Kidney tubule cell (primary cell): ENCODE measurements at places on chromosomes 12 and 14.
A peak's percentile ranks its signal among the peaks of the same experiment; 100 is the strongest.

GRCh38 chr12:132324841-132325732 lies 4.3 kb downstream of the GALNT9 start:
- DNase-seq = no peak

- peak; percentile 40 for DNase-seq
These were observed 57.1 kb downstream of the NUAK1 start for GRCh38 chr12:106081606-106082005.

- peak; percentile 13 for DNase-seq
These were observed 177.3 kb upstream of the NUDT4 start for GRCh38 chr12:93200291-93200917.

DNA sequence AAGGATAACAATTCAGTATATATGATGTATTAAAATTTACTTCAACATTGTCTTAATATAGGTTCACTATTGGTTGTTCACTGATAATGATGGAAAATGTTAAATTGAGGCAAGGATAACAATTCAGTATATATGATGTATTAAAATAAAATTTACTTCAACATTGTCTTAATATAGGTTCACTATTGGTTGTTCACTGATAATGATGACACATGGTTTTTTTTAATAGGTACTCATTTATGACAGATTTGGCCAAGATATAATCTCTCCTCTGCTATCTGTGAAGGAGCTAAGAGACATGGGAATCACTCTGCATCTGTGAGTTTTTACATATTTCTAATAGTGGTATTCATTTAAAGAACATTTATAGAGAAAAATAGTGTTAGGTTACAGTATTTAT lies 8.1 kb downstream of the SCFD1 start:
- no peak for DNase-seq

- no peak for DNase-seq
These were observed 2.0 kb downstream of the OS9 start for GRCh38 chr12:57695770-57696432.

DNA sequence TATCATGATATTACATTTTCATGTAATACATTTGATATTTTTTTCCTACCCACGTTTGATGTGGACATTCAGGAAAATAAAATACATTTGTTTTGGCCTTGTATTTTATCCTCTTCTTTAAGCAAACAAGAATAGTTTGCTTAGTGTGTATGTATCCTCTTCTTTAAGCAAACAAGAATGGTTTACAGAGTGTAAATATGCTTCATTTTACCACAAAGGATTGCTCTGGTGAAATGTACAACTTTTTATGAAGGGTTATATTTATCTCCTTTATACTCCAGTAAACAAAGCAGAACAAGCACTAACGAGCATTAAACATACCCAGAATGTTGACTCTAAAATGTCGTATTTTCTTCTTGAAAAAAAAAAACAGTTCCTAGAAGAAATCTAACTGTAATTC lies 244.7 kb downstream of the KCNH5 start:
- DNase-seq = no peak

- no peak for DNase-seq
These were observed 96.7 kb upstream of the BMP4 start for GRCh38 chr14:54053386-54053745.

GRCh38 chr12:92603741-92604432 lies 98.9 kb upstream of the PLEKHG7 start:
- peak; percentile 80 for DNase-seq

GRCh38 chr12:72349491-72349890 lies 77.3 kb downstream of the TRHDE start:
- DNase-seq = no peak

- DNase-seq = no peak
These were observed 8.7 kb upstream of the RNASE4 start for GRCh38 chr14:20675669-20676068.

- DNase-seq = no peak
These were observed 124.7 kb upstream of the SSTR1 start for GRCh38 chr14:38083039-38083438.

DNA sequence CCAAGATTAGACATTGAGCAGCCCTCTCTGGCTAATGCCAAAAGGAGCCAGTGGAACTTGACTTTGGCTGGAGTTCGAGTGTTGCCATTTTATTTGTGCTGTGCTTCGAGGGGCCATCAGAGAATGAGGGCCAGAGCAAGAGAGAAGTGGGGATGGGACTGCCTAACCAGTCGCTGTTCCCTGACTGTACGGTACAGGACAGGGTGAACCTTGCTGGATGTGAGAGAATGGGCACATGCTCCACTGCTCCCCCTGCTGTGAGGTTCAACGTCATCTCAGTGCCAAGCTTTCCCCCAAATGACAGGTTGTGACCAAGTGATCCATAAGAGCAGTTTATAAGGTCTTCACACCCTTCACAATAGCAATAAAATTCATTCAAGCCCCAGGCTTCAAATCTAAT lies 55.1 kb upstream of the BCL11B start:
- no peak for DNase-seq

GRCh38 chr14:76381817-76382494 lies 6.0 kb downstream of the ESRRB start:
- no peak for DNase-seq

DNA sequence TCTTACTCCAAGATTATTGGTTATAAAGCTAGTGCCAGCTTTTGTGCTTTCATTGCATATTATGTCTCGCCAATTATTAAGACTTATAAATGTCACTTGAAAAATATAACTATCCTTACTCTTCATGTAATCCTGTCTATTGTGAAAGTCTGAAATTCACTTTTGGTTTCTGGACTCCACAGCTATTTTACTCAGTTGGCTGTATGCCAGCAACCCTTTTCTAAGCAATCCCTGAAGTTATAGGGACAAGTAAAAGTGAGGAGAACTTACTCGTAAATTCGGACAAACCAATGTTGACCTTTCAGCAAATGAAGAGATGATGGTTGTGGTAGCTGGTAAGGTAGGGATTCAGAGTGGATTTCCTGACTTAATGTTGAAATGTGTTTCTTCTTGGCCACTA lies 196.3 kb downstream of the NPAS3 start:
- DNase-seq = no peak

DNA sequence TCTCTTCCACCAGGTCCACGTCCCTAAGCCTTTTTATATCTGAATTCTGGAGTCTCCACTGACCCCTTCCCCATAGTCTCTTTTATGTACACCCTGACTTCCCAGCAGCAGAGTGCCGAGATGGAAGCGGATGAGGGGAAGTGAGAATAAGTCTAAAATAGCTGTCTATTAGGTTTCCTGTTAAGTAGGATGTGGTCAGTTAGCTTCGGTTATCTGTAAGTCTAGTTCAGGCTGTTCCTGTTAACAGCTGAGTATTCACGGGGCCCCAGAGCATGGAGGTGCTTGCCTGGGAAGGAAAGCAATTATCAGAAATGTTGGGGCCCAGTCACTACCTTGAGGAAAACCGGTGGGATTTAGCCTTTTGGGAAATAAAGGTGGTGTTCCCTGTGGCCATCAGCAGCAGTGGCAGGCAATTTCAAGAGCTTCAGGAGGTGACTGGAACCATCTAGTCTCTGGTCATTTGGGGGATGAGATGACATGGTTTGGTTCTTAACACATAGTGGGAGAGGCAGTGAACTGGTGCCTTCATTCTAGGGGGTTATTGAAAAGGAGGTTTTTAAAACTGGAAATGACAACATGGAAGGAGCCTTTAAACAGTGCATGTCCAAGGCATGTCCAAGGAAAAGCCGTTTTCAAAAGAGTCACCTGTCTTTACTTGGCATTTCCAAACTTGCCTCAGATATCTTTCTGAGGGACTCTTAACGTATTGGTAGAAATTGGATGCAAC lies 21.8 kb downstream of the CHST11 start:
- DNase-seq = no peak

DNA sequence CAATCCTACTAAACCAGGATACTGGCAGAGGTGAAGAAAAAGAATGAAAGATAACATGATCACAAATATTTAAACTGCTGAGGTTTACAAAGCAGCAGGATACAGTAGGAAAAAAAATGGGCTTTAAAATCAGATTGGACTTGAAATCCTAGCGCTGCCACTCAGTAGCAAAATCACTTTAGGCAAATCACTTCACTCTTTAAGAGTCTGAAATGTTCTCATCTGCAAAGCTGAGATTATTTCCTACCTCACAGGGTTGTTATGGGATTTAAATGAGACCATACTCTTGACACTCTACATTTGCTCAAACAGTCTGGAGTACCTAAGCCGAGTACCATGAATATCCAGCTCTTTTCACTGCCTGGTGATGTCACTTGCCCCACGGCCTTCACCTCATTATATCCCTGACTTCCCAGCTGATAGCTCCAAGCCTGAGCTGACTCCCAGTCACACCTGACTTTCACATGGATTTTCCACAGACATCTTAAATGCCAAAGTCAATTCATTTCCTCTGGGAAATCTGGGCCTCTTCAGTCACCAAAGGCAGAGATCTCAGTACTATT lies 60.2 kb downstream of the UBR7 start:
- DNase-seq = no peak

DNA sequence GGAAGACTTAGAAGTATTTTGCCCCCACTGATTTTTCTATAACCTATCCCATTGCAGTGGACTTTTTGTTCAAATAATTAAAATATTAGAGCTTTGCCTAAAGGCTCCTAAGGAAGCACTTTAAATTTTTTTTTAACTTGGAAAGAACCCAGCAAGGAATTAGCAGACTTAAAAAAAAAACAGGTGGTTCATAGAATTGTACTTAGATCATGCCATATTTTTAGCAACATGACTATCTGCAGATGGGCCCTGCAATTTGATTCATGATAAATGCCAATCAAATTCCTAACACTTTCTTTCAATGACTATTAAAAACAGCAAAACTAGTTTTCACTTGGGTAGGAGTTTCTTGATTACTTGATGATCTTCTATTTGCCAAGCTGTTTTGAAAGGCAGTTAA lies 11.5 kb downstream of the ADAMTS20 start:
- DNase-seq = peak; percentile 57

DNA sequence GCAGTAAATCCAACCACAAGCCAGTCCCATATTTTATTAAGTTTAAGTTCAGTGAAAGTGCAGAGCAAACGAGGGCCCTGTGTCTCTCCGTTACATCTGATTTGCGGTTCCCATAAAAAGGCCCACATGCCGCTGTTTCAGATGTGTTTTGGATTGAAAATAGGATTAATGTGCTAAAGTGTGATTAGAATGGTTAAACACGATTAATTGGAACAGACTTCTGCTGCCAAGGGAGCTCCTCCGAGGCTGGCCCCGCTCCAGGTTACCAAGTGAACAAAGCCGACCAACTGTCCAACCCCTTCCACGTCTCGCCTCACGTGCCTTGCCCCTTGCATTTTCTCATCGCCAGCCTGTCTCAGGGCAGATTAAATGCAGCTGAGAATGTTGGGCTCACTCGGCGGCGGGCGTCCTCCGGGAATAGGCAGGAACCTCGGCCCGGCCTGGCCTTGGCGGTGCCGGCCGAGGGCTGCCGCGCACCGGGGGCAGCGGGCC lies 166.5 kb upstream of the GSC start:
- no peak for DNase-seq

DNA sequence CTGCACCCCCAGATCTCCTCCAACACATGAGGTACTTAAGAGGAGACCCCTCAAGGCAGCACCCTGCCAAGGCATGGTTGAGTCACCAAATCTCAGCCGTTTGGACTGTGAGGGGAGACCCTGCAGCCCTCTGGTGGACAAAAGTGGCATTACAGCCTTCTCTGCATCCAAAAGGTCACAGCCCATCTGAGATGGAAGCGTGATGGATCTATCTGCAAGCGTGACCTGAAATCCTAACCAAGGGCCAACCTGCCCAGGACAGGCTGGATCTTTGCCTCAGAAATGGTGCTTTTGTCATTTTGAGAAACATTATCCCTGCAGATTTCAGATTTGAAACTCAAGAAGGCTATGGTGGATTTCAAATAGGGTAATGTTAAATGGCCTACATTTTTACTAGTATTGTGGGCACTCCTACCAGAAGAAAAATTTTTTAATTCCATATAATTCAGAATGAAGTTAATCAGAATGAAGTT lies 23.7 kb upstream of the DHRS4 start:
- DNase-seq = peak; percentile 66

- no peak for DNase-seq
These were observed 12.8 kb upstream of the SMARCD1 start for GRCh38 chr12:50072198-50072907.

- peak; percentile 20 for DNase-seq
These were observed 43.3 kb upstream of the NT5DC3 start for GRCh38 chr12:103884316-103884715.

- no peak for DNase-seq
These were observed 6.7 kb downstream of the KRT7 start for GRCh38 chr12:52239767-52240166.

DNA sequence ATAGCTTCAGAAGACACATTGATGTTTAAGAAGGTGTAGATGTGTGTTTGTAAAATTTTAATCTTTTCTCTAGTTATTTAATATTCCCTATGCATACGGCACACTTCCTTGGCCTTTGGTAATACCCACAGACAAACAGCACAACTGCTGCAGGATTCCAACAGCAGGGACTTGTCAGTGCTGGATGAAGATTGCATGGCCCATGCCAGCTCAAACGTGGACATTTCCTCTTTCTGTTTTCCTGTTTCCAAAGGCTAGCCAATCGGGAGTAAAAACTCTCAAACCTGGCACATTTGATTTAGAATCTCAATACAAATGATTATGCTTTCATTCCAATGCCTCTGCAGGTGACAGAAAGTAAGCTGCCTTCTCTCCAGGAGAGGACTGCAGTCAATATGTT lies 22.5 kb upstream of the PDE3A start:
- DNase-seq = no peak

DNA sequence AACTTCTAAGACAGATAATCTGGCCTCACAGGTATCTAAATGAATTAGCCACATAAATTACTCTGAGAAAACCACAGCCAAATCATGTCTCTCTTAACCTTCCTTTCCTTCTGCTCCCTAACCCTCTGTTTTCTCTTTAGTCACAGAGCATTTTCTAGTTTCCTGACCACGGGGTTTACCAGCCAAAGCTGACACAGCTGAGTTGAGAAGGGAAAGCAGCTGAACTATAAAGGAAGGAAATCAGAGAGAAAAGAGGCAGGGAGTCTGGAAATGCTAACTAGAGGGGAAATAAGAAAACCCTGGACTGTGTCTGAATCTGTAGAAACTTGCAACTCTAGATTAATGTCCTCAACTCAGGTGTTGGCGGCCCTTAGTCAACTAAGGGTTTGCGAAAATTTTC lies 24.4 kb downstream of the ANKS1B start:
- DNase-seq = peak; percentile 37

DNA sequence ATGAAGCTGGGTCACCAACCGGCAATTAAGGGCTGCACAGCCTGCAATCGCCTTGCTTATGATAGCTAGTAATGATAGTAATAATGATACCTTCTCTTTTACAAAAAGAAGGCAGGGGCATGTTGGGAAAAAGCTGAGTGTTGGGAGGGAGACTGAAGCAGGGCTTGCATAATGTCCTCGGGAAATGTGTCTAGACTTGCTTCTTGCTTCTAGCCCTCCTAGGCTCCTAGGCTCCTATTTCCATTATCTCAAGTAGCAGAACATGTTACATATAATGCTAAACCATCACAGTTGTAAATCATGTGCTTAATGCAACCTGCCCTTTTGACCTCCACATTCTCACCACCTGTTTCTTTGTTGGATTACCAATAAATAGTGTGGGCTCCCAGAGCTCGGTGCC lies 18.7 kb downstream of the RERGL start:
- DNase-seq = no peak

GRCh38 chr12:47766502-47767215 lies 6.4 kb upstream of the SLC48A1 start:
- DNase-seq = no peak

GRCh38 chr12:31876568-31877424 lies 82.4 kb upstream of the RESF1 start:
- no peak for DNase-seq

GRCh38 chr12:52156757-52157565 lies 34.9 kb downstream of the KRT80 start:
- DNase-seq = peak; percentile 81
